IPS DF 19.7 (cell line): ENCODE measurements at places on chromosomes 1 and 21.

GRCh38 chr1:208595745-208596144, 351.6 kb upstream of the PLXNA2 start:
- no peak for DNase-seq

- DNase-seq, result no peak
These were observed 6.0 kb downstream of the CZIB start for GRCh38 chr1:53214376-53214940.

DNA sequence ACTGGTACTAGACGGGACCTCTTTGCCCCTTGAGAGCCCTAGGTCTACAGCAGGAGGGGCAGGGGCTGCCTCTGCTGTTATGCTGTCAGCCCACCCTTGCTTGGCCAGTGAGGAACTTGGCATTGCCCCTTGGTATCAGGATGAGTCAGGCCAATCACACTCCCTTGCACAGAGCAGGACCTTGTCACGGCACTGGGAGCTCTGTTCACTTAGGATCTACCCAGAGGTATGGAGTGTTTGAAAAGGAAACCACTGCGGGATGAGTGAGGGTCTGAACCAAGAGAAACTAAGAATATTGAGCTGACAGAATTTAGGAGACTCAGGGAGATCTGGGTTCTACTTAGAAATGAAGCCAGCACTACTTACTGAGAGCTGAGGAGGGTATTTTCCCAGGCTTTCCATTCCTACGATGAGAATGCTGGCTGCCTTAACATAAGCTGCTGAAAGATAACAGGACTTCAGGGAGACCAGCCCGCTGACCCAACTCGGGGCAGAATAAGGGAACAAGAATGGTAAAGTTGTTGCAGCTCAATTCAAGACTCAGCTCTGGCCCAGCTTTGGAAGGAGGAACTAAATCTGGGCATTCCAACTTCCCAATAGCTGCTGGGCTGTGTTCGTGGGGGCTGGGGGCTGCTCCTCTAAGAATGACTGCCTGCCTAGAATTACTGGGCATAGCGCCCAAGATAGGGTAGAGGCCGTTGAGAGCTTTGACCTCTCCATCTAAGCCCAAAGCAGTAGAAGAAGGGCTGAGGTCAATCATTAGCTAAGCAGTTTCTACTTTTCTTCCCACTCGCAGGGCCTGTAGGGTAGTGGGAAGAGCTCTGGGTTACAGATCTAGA, 1.5 kb downstream of the FABP3 start:
- no peak for DNase-seq

DNA sequence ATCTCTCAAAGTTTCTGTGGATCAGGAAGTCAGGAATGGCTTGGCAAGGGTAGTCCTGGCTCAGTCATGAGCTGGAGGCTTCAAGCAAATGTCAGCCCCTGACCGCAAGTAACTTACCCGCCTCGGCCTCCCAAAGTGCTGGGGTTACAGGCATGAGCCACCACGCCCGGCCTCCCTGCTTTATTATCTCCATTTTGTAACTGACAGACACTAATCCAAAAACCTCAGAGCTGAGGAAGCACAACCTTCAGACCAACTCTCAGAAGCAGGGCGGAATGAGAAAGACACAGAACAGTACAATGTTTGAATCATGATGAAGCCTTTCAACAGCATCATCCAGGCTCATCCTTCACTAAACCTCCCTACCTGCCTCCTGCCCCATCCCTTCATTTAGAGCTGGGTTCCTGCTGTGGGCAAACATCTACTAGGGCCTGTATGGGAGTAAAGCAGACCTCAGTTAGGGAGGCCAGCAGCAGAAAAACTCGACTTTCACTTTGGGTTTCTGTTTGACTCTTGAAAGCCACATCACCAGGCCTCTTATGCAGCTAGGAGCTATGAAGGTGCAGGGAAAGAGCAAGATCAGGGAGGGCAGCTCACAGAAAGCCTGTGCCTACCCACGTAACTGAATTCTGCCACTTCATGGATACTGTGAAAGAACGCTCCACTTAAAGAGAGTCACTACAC, 84.4 kb upstream of the RAB4A start:
- no peak for DNase-seq

GRCh38 chr1:41745022-41745421, 173.7 kb downstream of the HIVEP3 start:
- no peak for DNase-seq

GRCh38 chr1:5779608-5780323, 212.5 kb downstream of the NPHP4 start:
- no peak for DNase-seq

DNA sequence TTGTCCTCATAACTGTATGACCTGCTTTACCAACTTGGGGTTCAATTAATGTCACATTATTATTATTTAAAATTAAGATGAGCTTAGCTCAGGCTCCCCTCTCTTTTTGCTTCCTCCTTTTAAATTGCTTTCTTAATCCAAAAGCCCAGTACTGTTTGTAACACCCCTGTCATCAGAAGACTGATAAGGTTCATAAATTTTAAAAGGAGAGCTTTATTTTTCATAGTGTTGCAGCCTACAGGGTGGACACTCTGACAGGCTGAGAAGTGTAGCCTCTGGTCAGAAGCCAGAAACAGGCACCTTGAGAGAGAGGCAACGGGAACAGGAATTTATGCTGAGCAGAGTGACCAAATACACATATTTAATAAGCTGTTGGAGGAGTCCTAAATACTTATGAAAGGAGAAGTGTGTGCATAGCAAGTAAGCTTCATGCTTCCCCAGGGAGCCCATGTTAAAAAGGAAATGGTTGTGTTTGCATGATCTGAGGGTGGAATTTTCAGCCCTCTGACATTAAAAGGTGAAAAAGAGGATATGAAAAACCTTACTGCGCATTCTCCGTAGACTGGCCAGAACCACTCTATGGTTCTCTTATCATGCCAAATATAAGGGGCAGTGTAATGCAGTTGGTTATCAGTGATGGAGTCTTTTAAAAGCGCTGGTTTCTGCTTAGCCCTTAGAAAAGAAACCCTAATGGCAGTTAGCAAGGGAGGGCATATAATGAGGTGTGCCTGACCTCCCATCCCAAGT, 30.5 kb upstream of the FGGY start:
- no peak for DNase-seq

DNA sequence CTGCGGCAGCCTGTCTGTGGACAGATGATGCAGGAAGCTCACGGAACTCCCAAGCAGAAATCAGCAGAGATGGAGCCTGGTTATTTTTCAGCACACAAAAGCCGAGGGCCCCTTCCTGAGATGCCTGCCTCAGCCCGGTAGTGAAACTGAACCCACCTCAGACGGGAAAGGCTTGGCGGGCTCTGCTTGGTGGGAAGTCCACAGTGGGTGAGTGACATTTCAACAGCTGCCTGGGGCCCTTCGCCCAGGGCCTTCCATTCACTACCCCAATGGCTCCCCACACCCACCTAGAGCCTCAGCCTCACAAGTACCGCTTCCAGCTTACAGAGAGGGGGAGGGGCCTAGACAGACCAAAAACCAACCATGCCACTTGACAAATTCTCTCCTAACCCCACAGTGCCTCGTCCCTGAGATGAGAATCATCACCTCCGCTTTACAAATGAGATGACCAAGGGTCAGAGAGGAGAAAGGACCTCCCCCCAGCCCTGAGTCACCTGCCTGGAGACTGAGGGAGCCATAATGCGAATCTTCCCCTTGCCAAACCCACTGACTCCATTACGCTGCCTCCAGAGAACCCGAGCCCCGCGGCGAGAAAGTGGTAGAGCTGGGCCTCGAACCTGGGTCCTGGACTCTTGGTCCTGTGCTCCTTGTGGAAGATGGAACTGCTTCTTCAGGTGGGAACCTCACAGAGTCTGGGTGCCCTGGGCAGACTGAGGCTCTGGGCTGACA, 3.4 kb upstream of the ECE1 start:
- DNase-seq, result no peak

DNA sequence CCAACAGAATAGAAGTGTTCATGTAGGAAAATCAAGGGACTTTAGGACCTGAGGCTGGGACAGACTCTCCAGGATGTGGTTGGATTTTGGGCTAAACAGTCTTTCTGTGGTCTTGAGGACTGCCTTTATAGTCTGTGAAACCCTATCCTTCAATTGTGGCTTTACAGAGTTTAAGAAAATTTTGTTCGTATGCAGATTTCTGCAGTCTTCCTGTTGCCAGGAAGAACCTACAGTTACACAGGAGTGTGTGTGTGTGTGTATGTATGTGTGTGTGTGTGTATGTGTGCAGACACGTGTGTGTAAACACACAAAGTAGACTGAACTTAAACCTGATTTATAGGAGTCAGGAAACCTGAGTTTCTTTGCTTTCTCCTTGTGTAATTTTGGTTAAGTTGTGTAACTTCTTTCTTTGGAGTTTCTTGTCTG, 22.8 kb downstream of the NEK7 start:
- DNase-seq, result no peak

GRCh38 chr21:24899138-24899537, 708.1 kb downstream of the MRPL39 start:
- no peak for DNase-seq

DNA sequence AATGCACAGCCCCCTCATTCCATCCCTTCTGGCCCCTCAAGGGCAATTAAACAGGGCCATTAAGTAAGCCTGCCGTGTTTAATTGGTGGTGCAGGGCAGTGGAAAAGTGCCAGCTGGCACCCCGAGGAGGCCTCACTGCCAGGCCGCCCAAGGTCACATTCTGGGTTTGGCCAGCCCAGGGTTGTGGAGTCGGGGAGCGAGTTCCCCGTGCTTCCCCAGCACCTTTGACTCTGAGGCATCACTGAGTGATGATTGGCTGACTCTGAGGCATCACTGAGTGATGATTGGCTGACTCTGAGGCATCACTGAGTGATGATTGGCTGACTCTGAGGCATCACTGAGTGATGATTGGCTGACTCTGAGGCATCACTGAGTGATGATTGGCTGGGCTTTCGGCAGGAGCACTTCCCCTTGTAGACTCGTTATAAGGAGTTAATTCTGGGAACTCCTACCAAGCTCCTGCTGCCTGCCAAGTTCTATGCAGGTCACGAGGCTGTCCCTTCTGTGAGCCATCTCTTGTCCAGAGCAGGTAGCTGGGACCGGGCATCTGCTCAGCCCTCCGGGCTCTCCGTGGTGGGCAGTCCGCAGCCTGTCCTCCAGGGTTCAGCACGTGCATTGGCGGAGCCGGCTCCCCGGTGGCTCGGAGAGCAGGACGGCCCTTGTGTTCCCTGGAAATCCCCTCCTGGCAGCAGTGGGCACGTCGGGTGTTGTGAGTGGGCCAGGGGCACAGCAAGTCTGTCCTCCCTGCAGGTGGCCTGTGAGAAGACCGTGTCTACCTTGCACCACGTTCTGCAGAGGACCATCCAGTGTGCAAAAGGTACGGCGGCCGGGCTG, 20.9 kb downstream of the CSTB start:
- DNase-seq, result no peak

DNA sequence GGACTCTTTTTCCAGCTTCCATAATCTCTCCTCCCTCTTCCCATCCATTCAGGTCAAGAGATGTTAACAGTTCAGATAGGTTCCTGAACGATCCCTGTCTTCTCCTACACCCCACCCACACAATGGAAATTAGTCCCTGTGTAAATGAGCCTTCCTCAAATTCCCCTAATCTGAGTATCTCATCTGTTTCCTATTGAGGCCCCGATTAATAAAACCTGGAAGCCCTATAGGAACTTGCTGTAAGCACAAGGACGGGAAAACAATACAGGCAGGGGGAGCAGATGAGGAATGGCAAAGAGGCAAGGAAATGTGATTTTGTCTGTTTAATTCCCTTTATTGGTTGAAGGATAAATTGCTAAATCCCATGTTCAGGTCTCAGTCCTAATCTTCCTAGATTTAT, 7.1 kb upstream of the GPX7 start:
- DNase-seq, result no peak

- no peak for DNase-seq
These were observed 4.5 kb upstream of the RASSF5 start for GRCh38 chr1:206502812-206503211.

- DNase-seq, result no peak
These were observed 4.1 kb downstream of the PNRC2 start for GRCh38 chr1:23963617-23964234.

DNA sequence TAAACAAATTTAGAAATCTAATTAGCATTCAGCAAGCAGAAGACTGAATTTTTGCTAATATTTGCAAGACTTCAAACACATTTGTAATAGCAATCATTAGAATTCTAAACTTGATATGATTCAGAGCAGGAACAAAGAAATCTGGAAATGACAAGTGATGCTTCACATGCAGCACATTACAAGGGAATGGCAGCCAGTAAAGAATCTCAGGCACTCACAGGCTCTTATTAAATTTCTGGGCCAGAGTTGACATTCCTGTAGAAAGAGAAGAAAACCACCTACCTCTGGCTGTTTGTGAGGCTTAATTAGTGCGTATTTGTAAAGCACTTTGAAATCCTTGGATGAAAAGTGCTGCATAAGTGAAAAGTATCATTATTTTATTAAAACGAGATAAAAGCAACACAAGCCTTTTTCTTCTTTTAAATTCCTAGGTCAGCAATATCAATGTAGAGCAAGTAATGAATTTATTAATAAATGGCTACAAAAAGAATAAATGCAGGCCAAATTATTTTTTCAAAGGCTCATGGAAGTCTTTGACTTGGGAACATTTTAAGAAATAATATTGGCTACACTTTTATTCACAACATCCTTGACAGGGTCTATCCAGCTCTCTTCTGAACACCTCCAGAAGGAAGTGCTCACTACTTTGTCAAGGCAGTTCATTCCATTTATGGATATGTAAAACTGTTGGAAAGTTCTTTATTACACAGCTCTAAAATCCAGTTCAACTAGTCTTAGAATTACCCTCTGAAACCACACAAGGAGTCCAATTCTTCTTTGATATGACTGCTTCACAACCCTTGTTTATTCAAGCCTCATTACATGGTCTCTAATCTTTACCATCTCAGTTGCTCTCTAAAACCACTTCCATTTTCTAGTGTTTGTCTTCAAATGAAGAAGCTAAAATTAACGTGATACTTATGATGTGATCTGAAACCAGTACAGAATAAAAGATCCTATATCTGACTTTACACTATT, 32.1 kb upstream of the SCYL3 start:
- no peak for DNase-seq

GRCh38 chr1:9340172-9340854, 47.6 kb downstream of the SPSB1 start:
- DNase-seq, result no peak

GRCh38 chr1:236013330-236013729, 51.6 kb downstream of the NID1 start:
- DNase-seq, result no peak

DNA sequence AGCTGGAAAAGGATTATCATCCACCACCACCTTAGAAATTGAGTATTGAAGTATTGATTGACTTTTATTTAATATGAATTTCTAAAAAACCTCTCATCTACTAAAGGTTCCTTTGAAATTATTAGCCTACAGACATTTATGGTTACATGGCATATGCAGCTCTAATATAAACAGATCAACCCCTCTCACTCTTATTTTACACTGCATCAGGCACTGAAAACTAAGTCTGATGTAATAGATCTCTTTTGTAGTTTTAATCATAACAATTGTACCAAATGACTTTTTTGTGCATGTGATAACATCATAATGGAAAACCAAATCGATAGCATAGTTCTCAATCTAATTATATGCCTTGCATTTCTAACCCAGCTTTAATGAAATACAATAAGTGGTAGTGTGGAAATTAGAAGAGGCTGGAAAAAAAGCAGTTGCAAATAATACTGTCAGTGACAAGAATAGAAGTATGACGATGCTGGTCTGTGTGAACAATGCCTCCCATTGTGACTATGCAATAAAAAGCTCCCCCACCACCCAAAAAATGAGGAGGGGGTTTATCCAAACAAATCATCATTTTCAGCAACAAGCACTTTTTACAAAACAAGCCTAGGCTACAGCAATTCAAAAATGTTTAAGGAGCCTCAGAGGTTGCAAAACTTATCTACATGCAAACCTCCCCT, 426.5 kb upstream of the NFIA start:
- no peak for DNase-seq

GRCh38 chr21:29148530-29148929, 18.1 kb downstream of the MAP3K7CL start:
- DNase-seq, result no peak
